ENCODE measurements at places on chromosomes 11 and 22.
A peak's percentile ranks its signal among the peaks of the same experiment; 100 is the strongest.

GRCh38 chr22:36022697-36023096, 5.9 kb downstream of the RBFOX2 start:
- DNase-seq = no peak

GRCh38 chr11:33724644-33725035, 11.6 kb downstream of the CD59 start:
- no peak for DNase-seq

GRCh38 chr11:46353698-46354097, 6.4 kb downstream of the DGKZ start:
- DNase-seq = no peak

DNA sequence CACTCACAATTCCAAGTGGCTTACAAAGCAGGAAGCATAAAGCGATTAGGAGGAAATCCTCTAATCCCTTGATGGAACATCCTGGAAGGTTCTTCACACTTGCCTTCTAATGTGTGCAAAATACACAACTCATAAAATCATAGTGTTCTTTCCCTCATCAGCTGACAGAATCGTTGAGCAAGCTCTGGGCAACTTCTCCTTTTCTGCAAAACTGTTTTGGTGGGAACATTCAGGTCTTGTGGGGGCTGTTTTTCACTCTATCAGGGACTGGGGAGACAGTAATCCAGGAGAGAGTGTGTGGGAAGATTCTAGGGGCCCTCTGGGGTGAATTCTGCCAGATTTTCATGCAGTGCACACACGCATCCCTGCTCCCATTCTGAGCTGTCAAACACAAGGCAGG, 53.2 kb downstream of the IRAG1 start:
- DNase-seq = no peak

DNA sequence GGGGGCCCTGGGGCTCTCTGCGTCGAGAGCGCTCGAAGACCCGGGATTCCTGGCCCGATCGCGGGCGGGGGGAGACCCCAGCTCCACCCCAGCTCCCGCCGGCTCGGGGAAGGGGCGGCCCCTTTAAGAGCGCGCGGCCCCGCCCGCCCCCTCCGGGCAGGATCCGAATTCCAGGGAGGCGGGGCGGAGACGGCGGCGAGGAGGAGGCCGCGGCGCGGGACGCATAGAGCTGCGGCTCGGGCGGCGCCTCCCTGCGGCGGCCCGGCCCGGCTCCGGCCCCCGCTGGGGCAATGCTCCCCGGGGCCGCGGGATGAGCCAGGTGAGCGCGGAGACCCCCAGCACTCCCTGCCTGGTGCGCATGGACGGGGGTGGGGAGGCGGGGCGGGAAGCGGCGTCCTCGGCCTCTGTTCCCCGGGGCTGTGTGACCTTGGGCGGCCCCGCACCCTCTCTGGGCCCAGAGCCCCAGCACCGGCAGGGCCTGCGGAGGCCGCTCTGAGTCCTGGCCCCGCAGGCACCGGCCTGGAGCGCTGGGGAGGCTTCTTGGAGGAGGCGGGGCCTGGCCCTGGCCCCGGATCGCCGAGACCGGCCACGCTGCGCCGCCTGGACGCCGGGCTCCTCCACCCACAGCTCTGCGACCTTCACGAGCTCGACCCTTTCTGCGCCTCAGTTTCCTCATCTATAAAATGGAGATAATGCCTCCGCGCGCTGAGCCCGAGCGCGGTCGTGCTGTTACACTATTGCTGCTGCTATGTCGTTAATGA, 565 bp downstream of the GAS2L1 start:
- DNase-seq = no peak

DNA sequence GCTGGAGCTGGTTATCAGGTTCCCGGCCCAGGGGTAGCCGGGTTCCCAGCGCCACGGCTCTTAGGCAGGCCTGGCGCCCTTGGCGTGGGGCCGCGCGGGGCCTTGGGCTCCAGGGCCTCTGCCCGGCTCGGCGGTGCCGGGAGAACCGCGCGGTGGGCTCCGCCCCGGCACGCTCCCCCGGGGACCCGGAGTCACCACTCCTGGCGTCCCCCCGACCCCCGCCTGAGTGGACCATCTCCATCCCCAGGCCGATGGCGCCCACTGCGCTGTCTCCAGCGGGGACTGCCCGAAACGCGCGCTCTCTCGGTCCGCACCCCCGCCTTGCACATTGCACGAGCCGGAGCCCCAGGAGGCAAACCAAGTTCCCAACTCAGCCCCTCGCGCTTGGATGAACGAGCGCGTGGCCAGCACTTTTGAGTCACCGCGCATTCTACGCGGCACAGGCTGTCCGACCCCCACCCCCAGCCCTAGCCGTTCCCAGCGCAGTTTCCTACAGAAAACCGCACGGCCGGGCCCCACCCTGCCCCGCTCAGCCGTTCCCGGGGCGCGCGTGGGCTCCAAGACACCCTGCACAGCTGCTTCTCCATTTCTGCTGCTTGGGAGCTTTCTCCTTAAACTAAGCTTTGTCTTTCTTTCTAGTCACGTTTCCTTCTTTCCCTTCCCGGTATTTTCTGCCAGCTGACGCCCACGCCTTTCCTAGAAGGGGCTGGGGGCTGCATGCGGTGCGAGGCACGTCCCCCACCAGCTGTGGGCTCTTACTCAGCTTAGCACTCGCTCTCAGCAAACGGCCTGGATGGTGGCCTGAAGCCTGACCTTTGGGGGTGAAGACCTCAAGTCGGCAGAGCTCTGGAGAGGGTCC, 650 bp upstream of the CHID1 start:
- DNase-seq = peak; percentile 14

DNA sequence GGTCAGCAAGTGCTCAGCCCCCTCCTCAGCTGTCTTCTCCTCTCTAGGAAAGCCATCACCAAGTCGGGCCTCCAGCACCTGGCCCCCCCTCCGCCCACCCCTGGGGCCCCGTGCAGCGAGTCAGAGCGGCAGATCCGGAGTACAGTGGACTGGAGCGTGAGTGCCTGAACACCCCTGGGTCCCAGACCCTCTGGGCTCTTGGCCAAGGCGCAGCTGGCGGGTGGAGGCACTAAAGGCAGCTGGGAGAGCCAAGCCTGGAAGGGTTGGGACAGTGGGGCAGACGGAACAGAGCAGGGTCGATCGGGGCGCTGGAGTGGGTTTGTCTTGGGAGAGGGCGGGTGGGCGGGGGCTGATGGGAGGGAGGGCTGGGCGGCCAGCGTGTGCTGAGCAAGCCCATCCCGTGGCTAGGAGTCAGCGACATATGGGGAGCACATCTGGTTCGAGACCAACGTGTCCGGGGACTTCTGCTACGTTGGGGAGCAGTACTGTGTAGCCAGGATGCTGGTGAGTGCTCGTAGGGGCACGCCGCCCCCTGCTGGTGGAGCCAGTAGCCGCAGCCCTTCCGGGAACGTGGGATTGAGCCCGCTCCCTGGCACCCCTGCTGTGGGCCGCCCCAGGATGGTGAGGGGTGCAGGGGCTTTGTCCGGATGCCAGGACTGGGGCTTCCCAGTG, 14.1 kb upstream of the MDK start:
- peak; percentile 21 for DNase-seq

Data from NCI-H1092 treated with DMSO at 0.1 percent for 48 hours (cell line).